Mesenchymal stem cell (in vitro differentiated cells and primary cell): ENCODE measurements at places on chromosomes 5 and 9.
A peak's percentile ranks its signal among the peaks of the same experiment; 100 is the strongest.

DNA sequence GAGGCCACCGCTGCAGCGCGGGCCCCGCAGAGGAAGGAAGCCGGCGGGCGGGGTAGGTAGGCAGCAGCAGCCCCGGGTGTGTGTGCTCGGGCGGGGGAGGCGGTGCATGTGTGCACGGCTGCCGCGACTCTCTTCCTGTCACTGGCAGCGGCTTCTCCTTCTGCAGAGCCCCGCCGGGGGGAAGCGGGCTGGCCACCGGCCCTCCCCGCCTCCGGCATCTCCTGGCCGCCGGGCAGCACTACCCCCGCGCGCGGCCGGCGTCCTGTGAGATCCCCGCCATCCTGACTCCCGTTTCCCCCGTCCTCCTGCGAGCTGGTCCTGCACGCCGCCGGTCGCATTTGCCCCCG is 315 bp downstream of the PIK3R1 start:
- H3K36me3 ChIP-seq: peaks cover 8% of the 10 kb centered on the region
- H3K4me1 ChIP-seq: peaks cover 7% of the 10 kb centered on the region
- peak overlapping the region; percentile 94 for H3K27ac ChIP-seq

DNA sequence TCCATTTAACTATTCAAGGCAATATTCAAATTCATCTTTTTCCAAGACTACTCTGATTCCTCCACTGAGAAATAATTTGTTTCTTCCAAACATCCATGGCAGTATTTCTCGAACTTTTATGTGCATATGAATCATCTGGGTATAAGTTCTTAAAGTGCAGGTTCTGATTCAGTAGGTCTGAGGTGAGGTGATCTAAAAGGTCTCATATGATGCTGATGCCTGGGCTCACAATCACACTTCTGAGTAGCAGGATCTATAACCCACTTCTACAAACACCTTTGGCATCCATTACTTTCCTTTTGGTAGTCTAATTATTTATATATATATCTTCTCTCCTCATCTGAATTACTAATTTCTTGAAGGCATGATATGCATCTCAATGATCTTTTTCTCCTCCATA is 7.2 kb downstream of the ERP44 start:
- H3K27ac ChIP-seq: no peak overlapping the region
- no peak for DNase-seq
- no peaks in the 10 kb centered on the region for H3K36me3 ChIP-seq
- H3K4me3 ChIP-seq: no peak overlapping the region

- no peaks in the 10 kb centered on the region for H3K27me3 ChIP-seq
- H3K4me3 ChIP-seq: peak within 1 kb of the TSS; percentile 95
- H3K36me3 ChIP-seq: peaks cover 34% of the 10 kb centered on the region
- H3K27ac ChIP-seq: peak within 1 kb of the TSS; percentile 96
- DNase-seq: peak; percentile 80
- peaks cover 64% of the 10 kb centered on the region for H3K4me1 ChIP-seq
These were observed at the start of gene SQSTM1 for GRCh38 chr5:179820483-179821297. TSS of gene SQSTM1 (plus strand) at chr5:179820905. CDS start at chr5:179820937, 32 bp downstream.

DNA sequence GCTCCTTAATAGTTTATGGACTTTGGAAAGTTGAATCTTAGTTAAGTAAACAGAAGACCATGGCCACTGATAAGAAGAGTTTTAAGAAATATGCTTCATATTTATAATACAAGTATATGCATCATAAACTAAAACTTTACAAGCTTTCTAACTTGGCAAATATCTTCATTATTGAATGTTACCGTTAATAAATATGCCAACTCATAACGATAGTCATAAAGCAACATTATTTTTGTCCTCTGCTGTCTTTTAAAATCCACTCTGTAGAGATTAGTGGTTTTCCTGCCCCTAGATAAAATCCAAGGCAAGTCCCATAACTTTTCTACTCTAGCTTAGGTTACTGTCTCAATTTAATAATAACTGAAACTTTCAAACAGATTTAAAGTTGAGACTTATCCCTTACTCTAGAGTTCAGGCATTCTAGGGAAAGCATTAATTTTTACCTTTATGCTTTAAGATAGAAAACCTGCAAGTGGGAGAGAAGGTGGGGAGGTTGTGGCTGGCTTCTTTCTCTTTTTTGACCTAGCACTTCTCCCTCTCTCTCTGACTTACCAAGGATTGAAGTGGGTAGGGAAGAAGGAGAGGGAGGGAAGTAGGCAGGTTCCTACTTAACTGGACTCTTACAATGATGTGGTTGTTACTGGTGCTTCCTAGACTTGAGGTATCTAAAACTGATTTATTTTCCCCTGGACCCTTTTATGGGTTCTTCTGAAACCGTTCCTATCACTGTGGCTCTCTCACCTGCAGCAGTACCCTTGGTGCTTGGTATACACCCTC is 29.6 kb downstream of the RNF145 start:
- H3K4me3 ChIP-seq: no peak overlapping the region
- DNase-seq: peak; percentile 30
- peak overlapping the region; percentile 16 for H3K27ac ChIP-seq
- H3K36me3 ChIP-seq: peaks cover 18% of the 10 kb centered on the region
- no peaks in the 10 kb centered on the region for H3K4me1 ChIP-seq

- no peak for DNase-seq
- H3K36me3 ChIP-seq: no peaks in the 10 kb centered on the region
- H3K27me3 ChIP-seq: peaks cover 8% of the 10 kb centered on the region
- H3K27ac ChIP-seq: no peak overlapping the region
- no peaks in the 10 kb centered on the region for H3K4me1 ChIP-seq
These were observed 8.7 kb upstream of the INSYN2B start for GRCh38 chr5:169988947-169989346.

- DNase-seq: no peak
- peaks cover 15% of the 10 kb centered on the region for H3K4me1 ChIP-seq
- H3K36me3 ChIP-seq: no peaks in the 10 kb centered on the region
- no peak overlapping the region for H3K4me3 ChIP-seq
- no peaks in the 10 kb centered on the region for H3K27me3 ChIP-seq
- H3K27ac ChIP-seq: no peak overlapping the region
These were observed 166.1 kb downstream of the MACROH2A1 start for GRCh38 chr5:135232958-135233357.

DNA sequence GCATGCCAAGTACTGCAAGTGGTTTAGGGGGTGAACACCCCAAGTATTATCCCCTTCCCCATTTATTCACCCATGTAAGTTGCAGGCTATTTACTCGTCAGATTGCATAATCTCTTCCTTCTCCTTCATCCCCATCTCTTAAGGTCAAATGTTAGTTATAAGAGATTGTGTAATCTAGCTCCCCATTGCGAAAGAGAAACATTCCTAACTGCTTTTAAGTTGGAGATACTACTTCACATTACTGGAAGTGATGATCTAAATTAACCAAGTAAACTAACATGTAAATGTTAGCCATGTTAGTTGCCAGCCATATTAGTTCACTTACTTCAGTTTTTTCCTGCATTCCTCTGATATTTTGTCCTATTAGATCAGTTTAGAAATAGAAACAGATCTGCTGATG is 262.3 kb downstream of the TAF11L14 start:
- H3K27me3 ChIP-seq: no peaks in the 10 kb centered on the region
- no peak overlapping the region for H3K27ac ChIP-seq
- no peak overlapping the region for H3K4me3 ChIP-seq
- peak; percentile 5 for DNase-seq
- no peaks in the 10 kb centered on the region for H3K36me3 ChIP-seq

DNA sequence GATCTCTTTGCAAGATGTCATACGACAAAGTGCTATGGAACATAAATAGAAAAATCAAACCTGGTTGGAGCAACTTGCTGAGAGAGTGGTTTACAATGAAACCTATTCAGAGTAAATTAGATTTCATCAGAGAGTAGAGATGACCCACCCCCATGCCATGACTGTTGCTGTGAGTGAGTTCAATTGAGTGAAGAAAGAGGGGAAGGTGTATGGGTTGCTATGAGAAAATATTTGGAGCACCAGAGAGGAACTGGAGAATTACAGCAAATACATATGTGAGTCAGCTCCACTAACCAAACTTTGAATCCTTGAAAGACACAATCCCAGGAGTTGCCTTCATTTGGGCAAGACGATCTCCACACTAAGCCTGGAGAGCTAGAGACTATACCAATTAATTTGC is 217.2 kb downstream of the RFX3 start:
- no peaks in the 10 kb centered on the region for H3K36me3 ChIP-seq
- DNase-seq: no peak
- no peaks in the 10 kb centered on the region for H3K27me3 ChIP-seq
- no peak overlapping the region for H3K27ac ChIP-seq
- H3K4me1 ChIP-seq: no peaks in the 10 kb centered on the region
